ENCODE measurements at places on chromosomes 7 and 10.

DNA sequence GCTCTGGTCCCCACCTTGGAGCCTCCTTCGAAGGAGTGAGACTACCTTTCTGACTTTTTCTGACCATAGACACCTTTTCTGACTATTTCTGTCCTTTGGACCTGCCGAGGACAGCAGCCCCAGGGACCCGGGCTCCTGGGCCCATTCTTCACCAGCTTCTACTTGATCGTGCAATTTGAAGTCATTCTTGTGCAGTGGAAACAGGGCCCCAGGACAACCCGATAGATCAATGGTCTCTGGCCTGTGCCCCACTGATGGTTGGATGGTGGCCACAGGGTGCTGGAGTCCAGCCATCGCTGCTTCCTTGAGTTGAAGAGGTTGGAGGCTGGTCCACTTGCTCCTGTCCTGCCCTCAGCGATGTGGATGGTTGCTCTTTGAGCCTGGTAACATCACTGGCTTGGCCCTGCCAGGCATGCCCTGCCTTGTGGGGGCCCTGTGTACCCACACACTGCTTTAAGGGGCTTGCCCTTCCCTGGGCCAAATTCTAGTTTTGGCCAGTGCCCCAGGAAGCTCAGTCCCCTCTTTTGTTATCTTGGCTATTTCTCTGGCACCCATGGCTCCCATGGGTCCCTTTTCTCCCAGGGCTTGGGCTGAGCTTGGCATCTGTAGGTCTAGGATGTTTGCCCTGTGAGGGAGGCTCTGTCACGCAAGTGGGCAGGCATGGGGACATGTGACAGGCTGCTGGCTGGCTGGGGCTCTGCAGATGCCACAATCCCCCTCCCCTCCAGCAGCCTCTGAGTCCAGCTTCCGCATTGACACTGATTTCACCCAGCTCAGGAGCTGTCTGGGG, 375.6 kb upstream of the NUPR2 start:
- DNase-seq = no peak

- no peak for DNase-seq
Measured at GRCh38 chr10:52801947-52802346, 29.4 kb upstream of the MBL2 start.

- DNase-seq = no peak
Measured at GRCh38 chr10:72274213-72274729, 547 bp downstream of the DDIT4 start.

GRCh38 chr10:33071857-33072256, 113.8 kb upstream of the ITGB1 start:
- no peak for DNase-seq

GRCh38 chr7:134290286-134290685, 26.4 kb downstream of the SLC35B4 start:
- DNase-seq = no peak
